A172 (cell line): ENCODE measurements at places on chromosomes 5 and 9. TPM values are rescaled to one million over a fixed set of nuclear protein-coding genes. Genes with fewer than 3 reads are reported as not detected.

Gene TAS2R1
- not detected in 2 replicates for total RNA-seq

DNA sequence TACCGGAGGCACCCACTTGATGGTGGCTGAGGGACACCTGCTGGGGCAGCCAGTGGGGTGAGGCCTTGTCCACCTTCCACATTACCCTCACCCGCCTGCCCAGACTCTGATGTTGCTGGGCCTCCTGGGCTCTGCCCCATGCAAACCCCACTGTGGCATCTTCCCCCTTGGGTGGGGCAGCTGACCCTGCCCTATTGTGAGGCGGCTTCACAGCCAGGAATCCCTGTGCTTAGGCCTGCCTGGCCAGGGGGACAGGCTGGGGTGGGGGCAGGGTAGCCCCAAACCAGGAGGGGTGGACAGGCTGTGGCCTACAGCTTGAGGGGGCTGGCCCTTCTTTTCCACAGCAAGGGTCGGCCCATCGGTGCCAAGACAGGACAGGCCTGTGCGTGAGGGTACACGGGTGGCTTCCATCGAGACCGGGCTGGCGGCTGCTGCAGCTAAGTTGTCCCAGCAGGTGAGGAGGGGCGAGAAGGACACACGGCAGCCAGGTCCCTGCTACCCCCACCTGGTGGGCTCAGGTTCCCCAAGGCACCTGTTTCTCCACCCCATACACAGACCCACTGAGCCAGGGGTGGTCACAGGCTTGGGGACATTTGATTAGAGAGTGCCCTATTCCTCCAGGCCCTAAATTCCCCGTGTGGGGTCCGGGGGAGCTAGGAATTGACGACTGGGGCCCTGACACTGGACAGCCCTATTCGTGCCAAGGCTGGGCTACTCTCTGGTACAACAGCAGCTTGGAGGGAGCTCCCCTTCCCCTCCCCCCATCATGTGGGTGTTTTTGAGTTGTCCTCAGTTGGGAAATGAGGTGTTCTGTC is 99.2 kb downstream of the PHF2 start:
- DNase-seq = no peak

DNA sequence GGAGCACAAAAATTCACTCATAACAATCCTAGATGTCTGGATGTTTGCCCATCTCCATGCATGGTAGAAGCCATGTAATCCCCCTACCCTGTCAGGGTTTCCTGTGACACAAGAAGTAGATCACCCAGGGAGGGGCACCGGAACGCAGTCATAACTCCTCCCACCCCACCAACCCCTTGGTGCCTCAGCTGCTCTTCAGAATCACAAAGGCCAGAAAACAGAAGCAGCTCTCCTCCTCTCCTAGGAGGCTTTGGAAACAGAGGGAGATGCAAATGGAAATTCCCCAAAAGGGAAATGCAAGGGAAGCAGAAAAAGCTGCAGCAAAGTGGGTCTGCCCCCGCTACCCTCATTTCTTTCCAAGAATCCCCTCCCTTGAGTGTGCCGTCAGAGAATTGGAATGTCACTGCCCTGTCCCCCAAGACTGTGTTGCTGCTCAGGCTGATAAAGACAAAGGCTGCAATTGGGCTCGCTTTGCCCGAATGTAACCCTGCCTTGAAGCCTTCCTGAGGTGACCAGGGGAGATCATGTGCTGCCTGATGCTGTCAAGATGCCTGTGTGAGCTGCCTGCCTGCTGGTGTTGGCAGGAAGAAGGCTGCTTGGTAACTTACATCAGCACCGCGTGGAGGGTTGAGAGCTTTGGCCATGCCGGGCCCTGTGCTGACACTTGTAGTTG is 65.5 kb upstream of the ABCA1 start:
- peak; percentile 100 for DNase-seq

Gene ZNF366
- total RNA-seq = not detected in 2 replicates

GRCh38 chr9:93357649-93358048 is 93.8 kb upstream of the FAM120A start:
- DNase-seq = no peak

GRCh38 chr9:10875752-10876151 is 262.9 kb upstream of the PTPRD start:
- DNase-seq = peak; percentile 72

DNA sequence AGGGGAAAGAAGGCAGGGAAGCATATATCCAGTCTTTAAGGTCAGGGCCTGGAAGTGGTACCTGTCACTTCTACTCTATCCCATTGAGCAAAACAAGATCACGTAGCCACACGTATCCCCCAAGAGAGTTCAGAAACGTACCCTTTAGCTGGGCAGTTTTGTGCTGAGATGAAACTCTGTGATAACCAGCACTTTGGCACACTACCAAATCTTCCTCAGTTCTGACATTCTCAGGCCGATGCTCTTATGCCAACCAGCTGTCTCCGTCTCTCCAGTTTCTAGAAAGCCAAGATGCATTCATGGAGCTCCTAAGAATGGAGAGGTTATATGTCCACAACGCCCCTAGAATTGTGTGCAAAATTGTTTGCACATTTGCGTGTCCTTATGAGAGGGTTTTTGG is 176.6 kb upstream of the MSX2 start:
- no peak for DNase-seq

Gene ZNF454
- total RNA-seq = not detected in 2 replicates

DNA sequence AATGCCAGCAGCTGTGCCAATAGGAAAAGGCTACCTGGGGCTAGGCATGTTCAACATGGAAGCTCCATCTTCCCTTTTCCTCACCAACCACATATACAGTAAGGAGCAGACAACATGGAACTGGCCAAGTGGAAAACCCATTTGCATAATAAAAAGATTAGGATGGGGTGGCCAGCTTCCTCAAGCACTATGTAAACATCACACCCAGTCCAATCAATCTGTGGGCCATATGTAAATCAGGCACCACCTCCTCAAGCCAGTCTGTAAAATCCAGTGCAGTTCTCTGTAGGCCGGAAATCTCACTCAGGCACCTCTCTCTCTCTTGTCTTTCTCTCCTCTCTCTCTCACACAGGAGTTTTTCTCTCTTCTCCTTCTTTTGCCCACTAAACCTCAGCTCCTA is 360.2 kb upstream of the GRIA1 start:
- no peak for DNase-seq

Gene IL5
- not detected in 2 replicates for total RNA-seq

DNA sequence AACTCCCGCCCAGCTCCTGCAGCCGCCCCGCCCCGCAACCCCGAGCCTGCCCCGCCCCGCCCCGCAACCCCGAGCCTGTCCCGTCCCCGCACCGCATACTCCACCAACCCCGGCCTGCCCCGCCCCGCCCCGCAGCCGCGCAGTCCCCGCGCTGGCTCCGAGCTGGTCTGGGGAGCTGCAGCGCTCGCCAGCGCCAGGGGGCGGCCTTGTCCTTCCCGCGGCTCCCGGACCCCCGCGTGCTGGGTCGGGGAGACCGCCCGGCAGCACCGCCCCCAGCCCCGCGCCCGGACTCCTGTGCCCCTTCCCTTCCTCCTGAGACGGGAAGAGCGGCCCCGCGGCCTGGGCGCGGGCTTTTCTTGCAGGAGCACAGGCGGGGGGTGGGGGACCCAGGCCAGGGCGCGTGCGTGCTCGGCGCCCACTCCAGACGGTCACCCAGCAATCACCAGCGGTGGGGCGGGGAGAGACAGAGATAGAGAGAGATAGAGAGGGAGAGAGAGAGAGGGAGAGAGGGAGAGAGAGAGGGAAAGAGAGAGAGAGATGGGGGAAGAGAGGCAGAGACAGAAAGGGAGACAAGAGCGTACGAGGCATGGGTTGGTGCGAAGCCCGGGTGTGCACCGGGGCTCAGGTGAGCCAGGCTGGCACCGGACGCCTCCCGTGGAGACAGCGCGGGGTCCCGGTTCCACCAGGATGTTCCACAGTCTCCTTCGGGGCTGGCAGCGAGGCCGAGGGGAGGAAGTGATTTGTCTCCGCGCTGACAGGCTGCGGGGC is 14.7 kb upstream of the TMEM250 start:
- DNase-seq = no peak

DNA sequence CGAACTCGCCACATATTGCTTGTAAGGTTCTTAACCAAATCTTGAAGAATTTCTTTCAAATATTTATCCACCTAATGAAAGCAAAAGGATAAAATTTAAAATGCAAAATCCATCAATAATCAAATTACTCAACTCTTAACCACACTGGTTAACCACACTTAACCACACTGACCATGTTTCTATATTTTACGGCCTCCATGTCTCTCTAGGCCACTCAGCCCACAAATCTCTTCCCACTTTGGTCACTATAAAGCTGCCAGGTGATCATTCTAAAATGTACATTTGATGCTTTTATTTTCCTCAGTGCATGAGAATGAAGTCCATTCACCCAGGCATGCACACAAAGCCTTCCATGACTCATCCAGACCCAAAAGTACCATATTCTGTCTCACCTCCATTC is 56.4 kb upstream of the OR2K2 start:
- no peak for DNase-seq

GRCh38 chr5:124553911-124554310 is 192.5 kb downstream of the ZNF608 start:
- DNase-seq = no peak

GRCh38 chr5:103973669-103974068 is 411.1 kb upstream of the NUDT12 start:
- DNase-seq = no peak

DNA sequence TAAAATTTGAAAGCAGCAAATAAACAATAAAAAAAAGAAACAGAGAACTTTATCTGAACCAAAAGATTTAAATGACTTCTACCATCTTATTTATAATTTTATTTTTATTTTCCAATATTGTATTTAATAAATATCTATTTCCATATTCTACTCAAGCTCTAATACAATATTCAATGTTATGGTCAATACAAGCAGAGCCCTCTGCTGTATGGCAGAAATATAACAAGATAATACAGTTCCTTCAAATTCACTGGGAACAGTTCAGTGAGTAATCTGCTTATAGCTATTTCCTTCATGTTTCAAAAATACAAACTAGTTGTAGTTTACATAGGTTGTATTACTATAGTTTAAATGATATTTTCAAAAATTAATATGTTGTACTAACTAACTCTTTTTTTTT is 332.7 kb downstream of the PRDM9 start:
- DNase-seq = peak; percentile 8

Gene DRD1
- total RNA-seq = not detected in 2 replicates

DNA sequence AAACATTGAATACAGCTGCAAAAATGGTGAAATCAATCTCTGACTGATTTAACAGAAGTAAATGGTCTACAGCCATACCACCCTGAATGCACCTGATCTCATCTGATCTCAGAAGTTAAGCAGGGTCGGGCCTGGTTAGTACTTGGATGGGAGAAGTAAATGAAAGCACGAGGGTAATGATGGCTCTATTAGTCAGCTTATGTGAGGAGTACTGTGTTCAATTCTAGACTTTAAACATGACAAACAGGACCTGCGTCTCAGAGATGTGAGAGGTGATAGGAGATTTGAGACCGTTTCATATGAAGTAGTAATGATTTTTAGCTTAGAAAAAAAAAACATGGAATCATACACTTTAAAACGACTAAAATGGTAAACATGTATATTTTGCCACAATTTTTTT is 77.1 kb upstream of the SUSD1 start:
- no peak for DNase-seq

GRCh38 chr9:7570107-7570720 is 229.4 kb downstream of the DMAC1 start:
- DNase-seq = peak; percentile 48

Gene ADAMTS6
- total RNA-seq = 15.9 and 21.1 TPM in 2 replicates

GRCh38 chr9:108434502-108434901 is 421.3 kb downstream of the ACTL7B start:
- no peak for DNase-seq

DNA sequence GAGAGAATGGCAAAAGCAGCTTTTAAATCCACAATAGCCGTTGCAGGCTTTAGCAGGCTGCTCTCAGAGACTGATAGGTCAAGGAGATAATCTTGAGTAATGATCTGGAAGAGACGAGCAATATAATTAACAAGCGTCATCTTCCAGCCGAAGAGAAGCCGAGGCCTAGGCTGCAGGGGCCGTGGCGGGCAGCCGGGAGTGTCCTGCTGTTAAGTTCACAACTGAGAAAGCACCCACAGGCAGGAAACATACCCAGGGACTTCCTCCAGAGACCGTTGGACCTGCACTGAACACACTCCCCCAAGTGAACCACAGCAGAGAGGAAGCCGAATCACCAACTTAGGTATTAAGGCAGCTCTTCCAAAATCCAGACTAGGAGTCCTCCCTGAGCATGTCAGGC is 182.3 kb downstream of the IRX2 start:
- no peak for DNase-seq

Gene LRRC19
- not detected in 2 replicates for total RNA-seq

- DNase-seq = no peak
Observed at GRCh38 chr5:75286211-75286773, 49.6 kb upstream of the ANKRD31 start.

GRCh38 chr9:137802021-137802420 is 75.6 kb upstream of the CACNA1B start:
- no peak for DNase-seq
